IMR-90 (cell line): ENCODE measurements at places on chromosomes 16 and 17. TPM values are rescaled to one million over a fixed set of nuclear protein-coding genes. Genes with fewer than 3 reads are reported as not detected.

GRCh38 chr17:30296499-30297080 is 4.8 kb upstream of the BLMH start:
- DNase-seq: no peak

GRCh38 chr17:76553178-76553908 is 13.5 kb downstream of the PRCD start:
- no peak for DNase-seq

CDH11 gene
- total RNA-seq: 395 and 601 TPM in 2 replicates

KRT40 gene
- total RNA-seq: not detected in 2 replicates
